Activated naive CD4-positive, alpha-beta T cell treated with anti-CD3 and anti-CD28 coated beads for 36 hours (primary cell): ENCODE measurements at places on chromosomes 3 and 15. TPM values are rescaled to one million over a fixed set of nuclear protein-coding genes. Genes with fewer than 3 reads are reported as not detected.
A peak's percentile ranks its signal among the peaks of the same experiment; 100 is the strongest.

Gene NR2E3
- total RNA-seq: not detected

Gene GOLGA6L7
- not detected for total RNA-seq

- no peaks in the 10 kb centered on the region for H3K4me1 ChIP-seq
- no peak for DNase-seq
- H3K27ac ChIP-seq: no peak overlapping the region
- peaks cover 3% of the 10 kb centered on the region for H3K27me3 ChIP-seq
- no peak overlapping the region for H3K4me3 ChIP-seq
Measured at GRCh38 chr3:151107701-151108100, 22.2 kb downstream of the MED12L start.

DNA sequence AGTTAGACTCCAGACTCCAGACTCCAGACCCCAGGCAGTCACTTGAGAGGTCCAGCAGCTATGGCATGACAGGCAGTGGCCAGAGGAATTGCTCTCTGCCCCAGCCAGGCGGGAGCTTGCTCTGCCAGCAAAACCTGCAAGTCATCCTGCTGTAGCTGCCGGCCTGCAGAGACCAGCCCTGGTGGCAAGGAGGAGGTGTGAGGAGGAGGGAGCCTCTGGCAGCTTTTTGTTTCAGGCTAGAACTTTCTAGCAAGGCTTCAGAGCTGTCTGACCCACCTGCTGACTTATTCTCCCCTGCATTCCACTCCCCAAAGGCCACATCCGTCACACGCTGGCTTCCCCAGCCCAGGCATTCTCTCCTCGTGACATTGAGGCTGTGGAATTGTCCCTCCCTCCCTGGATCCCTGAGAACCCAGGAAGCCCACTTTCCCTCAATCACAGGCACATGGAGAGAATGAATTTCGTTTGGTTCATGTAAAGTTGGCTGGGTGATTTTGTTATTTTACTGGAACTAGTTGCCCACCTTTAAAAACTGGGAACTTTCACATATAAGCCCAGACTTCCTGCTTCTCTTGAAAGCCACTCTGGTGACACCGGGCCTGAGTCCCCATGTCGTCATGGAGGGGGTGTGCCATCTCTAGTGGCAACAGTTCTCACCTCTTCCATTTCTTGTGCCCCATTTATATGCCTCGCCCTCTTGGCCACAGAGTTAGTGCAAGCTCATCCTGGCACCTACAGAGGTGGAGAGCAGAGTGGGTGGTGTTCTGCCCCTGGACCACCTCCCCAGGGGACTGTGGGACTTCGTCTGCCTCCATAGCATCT, 82.7 kb downstream of the ABHD5 start:
- no peak for DNase-seq
- no peak overlapping the region for H3K4me3 ChIP-seq
- peaks cover 16% of the 10 kb centered on the region for H3K4me1 ChIP-seq
- H3K36me3 ChIP-seq: no peaks in the 10 kb centered on the region
- H3K27ac ChIP-seq: no peak overlapping the region
- peaks cover 3% of the 10 kb centered on the region for H3K27me3 ChIP-seq

DNA sequence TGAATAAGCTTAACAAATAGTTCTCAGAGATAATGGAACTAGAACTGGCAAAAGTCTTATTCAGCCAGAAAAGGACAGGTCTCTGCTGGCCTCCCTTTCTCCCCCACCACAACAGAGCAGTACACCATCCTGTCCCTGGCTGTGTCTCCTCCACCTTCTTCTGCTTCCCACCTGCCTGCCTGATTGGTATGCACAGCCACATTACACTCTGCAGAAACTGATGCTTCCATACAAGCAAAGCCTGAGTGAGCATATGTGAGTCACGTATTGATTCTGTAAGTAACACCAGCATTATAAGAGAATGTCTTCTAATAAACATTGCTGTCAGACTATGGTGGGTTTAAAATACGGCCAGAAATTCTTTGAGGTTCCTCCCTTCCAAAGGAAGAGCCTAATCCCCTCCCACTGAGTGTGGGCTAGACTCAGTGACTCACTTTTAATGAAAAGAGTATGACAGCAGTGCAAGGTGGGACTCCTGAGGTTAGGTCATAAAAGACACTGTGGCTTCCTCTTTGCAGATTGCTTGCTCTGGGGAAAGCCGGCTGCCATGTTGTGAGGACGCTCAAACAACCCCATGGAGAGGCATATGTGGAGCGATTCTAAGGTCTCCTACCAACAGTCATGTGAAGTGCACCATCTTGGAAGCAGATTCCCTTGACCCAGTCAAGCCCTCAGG, 44.4 kb downstream of the ANXA2 start:
- no peaks in the 10 kb centered on the region for H3K27me3 ChIP-seq
- no peaks in the 10 kb centered on the region for H3K4me1 ChIP-seq
- DNase-seq: no peak
- H3K27ac ChIP-seq: no peak overlapping the region
- no peak overlapping the region for H3K4me3 ChIP-seq

- H3K27me3 ChIP-seq: peaks cover 4% of the 10 kb centered on the region
- peak; percentile 38 for DNase-seq
- H3K4me1 ChIP-seq: peaks cover 22% of the 10 kb centered on the region
- no peak overlapping the region for H3K27ac ChIP-seq
- H3K36me3 ChIP-seq: no peaks in the 10 kb centered on the region
- no peak overlapping the region for H3K4me3 ChIP-seq
Measured at GRCh38 chr15:69060744-69061143, 46.2 kb downstream of the NOX5 start.

- no peaks in the 10 kb centered on the region for H3K4me1 ChIP-seq
- H3K36me3 ChIP-seq: peaks cover 4% of the 10 kb centered on the region
- no peak for DNase-seq
- no peak overlapping the region for H3K27ac ChIP-seq
- H3K4me3 ChIP-seq: no peak overlapping the region
Measured at GRCh38 chr15:89680282-89680873, 1.2 kb upstream of the PLIN1 start.

DNA sequence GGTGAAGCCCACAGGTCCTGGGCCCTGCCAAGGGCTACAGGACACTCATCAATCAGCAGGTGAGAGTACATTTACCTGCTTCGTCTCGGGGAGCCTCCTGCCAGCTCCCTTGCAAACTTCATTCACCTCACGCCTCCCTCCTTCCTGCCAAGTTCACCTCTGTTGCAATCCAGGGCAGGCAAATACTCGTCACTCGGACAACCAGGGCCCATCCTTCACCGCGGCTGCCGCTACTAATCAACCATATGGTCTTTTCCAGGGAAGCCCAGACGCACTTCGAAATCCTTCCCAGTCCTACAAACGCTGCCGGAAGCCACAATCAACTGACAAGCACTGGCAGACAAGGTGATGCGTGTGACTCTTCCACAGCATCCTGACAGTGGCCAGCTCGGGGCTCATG, 200.7 kb upstream of the NSMCE3 start:
- no peaks in the 10 kb centered on the region for H3K4me1 ChIP-seq
- H3K36me3 ChIP-seq: no peaks in the 10 kb centered on the region
- H3K27ac ChIP-seq: no peak overlapping the region
- H3K27me3 ChIP-seq: peaks cover 8% of the 10 kb centered on the region
- H3K4me3 ChIP-seq: no peak overlapping the region

GRCh38 chr3:158404131-158404718, 166.8 kb upstream of the MLF1 start:
- no peaks in the 10 kb centered on the region for H3K4me1 ChIP-seq
- no peaks in the 10 kb centered on the region for H3K27me3 ChIP-seq
- no peak overlapping the region for H3K27ac ChIP-seq
- H3K36me3 ChIP-seq: no peaks in the 10 kb centered on the region
- H3K4me3 ChIP-seq: no peak overlapping the region

- no peak overlapping the region for H3K4me3 ChIP-seq
- H3K4me1 ChIP-seq: no peaks in the 10 kb centered on the region
- DNase-seq: no peak
- no peaks in the 10 kb centered on the region for H3K36me3 ChIP-seq
Measured at GRCh38 chr15:66982250-66982649, 83.2 kb upstream of the SMAD3 start.

DNA sequence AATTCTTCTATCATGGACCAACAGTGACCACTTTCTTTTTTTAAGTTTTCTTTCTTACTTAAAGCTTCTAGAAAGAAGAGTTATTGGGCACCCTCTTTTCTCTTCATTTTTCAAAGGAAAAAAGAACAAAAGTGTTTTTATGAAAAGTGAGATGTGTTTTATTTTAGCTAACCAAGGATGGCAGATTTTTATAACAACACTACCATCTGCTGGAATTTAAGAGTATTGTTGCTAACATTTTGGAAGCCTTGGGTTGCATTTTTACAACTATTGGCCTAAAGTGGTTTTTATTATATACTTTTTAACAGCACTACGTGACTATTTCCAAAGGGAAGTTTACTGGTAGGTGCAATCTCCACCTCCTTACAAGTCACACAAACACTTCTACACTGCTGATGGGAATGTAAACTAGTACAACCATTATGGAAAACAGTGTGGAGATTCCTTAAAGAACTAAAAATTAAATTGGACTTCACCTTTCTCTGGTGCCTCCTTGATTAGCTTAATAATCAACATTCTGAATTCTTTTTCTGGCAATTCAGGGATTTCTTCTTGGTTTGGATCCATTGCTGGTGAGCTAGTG, 237.7 kb upstream of the AGTR1 start:
- no peaks in the 10 kb centered on the region for H3K4me1 ChIP-seq
- no peaks in the 10 kb centered on the region for H3K36me3 ChIP-seq
- H3K27me3 ChIP-seq: no peaks in the 10 kb centered on the region
- H3K27ac ChIP-seq: no peak overlapping the region
- no peak for DNase-seq

DNA sequence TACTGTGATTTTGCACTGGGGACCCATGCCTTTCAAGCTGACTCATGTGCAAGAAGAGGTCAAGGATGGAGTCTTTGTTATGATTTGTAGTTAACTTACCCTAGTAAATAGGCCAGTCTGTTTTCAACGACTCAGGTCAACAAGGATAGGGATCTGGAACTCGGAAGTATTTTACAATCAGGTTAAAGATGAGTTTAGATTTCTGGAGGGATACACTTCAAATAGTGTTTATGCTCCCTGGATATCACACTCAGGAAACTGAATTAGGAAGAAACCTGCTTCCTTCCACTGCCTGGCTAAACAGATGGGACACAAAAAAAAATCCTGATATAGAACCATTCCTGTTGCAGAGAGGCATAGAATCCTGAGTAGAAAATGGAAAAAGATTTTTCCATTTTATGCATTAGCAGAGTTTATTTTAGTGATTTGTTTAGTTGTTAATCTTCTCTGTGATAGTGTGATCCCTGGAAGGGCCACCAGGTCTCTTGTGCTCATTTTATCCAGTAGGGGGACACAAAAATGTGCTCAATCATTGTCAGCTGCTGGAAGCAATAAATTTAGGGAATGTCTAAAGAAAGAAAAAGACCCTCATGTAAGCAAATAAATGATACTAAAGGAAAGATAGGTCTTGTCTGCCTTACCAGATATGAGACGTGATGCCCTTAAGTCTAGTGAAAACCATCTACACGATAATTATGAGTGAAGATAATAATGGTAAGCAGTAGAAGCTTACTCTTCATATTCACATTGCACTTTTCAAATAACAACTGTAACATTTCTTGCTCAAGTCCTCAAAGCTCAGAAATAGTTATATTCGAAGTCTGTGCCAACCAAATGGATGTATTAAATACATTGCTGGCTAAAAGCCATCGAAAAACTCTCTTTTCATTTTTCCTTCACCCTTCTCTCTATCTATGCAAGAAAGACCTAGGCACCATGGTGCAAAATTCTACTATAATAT, 452.1 kb upstream of the KCNMB2 start:
- peak; percentile 9 for DNase-seq
- no peak overlapping the region for H3K4me3 ChIP-seq
- no peaks in the 10 kb centered on the region for H3K36me3 ChIP-seq
- no peak overlapping the region for H3K27ac ChIP-seq

DNA sequence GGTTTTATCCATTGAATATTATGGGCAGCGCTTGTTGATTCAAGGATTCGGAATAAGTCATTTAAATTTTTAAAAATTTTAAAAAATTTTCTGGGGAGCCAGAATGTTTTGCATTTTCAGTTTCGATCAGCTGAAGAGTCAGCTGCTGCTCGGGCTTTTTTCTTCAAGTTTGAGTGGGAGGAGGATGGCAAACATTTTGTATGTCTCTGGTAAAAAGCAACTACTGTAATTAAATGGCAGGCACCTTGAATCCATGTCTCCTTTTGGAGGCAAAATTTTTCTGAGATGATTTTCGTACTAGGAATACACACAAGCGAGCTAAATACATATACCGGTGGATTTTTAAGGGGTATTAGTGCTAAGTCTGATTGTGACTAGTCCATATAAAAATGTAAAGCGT, 612 bp downstream of the C3orf38 start:
- peak overlapping the region; percentile 97 for H3K27ac ChIP-seq
- H3K27me3 ChIP-seq: peaks cover 2% of the 10 kb centered on the region
- H3K4me1 ChIP-seq: peaks cover 29% of the 10 kb centered on the region
- peak; percentile 62 for DNase-seq
- peaks cover 7% of the 10 kb centered on the region for H3K36me3 ChIP-seq
- H3K4me3 ChIP-seq: peak overlapping the region; percentile 88

- no peak overlapping the region for H3K27ac ChIP-seq
- peaks cover under 1% of the 10 kb centered on the region for H3K27me3 ChIP-seq
- no peak for DNase-seq
- no peaks in the 10 kb centered on the region for H3K36me3 ChIP-seq
- no peak overlapping the region for H3K4me3 ChIP-seq
- H3K4me1 ChIP-seq: no peaks in the 10 kb centered on the region
Measured at GRCh38 chr3:64546856-64547255, 140.9 kb downstream of the ADAMTS9 start.
